ENCODE measurements at places on chromosomes 12 and 14. TPM values are rescaled to one million over a fixed set of nuclear protein-coding genes. Genes with fewer than 3 reads are reported as not detected.

Gene SSTR1
- not detected for total RNA-seq

- peak overlapping the region; percentile 49 for H3K27ac ChIP-seq
- peaks cover 18% of the 10 kb centered on the region for H3K4me1 ChIP-seq
- H3K36me3 ChIP-seq = peaks cover 13% of the 10 kb centered on the region
- H3K27me3 ChIP-seq = no peaks in the 10 kb centered on the region
- peak; percentile 41 for DNase-seq
- H3K4me3 ChIP-seq = no peak overlapping the region
Observed at GRCh38 chr14:67641902-67642749, 22.4 kb downstream of the ARG2 start.

GRCh38 chr12:68932961-68933893 is at the start of gene CPM:
Gene CPM (minus strand): TSS chr12:68933171. CDS start chr12:68932837, 334 bp downstream.
- H3K36me3 ChIP-seq = peaks cover 5% of the 10 kb centered on the region
- peak within 1 kb of the TSS; percentile 43 for H3K27ac ChIP-seq
- H3K27me3 ChIP-seq = peaks cover 17% of the 10 kb centered on the region
- DNase-seq = peak; percentile 81
- H3K4me1 ChIP-seq = peaks cover 17% of the 10 kb centered on the region

DNA sequence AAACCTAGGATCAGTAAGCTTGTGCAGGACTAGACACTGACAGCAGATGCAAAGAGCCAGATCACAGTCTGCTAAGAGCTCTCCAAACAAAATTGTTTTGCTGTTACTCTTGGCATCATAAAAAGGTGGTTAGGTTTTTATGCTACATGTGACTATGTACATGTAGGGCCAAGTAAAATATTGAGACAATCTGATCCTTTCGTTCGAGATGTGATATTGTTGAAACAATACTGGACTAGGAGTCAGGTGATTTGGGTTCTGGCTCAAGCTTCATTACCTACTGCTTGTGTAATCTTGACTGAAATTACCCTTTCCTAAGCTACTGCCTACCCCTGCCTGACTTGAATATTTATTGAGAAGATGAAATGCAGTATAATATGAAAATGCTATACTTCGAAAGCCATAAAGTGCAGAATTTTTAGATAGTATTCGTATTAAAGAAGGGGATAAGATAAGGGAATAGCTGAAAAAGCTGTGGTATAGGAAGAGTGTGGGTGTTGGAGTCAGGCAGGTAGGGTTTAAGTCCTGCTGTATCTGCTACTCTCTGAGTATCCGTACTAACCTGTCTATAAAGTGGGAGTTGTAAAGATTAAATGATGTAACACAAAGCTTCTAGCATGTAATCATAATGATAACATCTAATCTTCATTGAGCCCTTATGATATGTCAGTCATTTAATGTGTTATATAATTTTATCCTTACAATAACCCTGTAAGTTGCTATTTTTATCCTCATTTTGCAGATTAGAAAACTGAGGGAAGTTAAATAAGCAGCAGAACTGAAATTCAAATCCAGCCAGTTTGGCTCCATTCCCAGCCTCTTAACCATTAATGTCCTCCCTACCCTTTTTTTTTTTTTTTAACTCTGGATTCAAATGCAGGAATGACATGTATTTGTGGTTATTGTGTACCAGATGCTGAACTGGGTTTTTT is 38.6 kb upstream of the ATF1 start:
- no peaks in the 10 kb centered on the region for H3K27me3 ChIP-seq
- no peak for DNase-seq
- no peak overlapping the region for H3K27ac ChIP-seq
- H3K4me3 ChIP-seq = no peak overlapping the region

DNA sequence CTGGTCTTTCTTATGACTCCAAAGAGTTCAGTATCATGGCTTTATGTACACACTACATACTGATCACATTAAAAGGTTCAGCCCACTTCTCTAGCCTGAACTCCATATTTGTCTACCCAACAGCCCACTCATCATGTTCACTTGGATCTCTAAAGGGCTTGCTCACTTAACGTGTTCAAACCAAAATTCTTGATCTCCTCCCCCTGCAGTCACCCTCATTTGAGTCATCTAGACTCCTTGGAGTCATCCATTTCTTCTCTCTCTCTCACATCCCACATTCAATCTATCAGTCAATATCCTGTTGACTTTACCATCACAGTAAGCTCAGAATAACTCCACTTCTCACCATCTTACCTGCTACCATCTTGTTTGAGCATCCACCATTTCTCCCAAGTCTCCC is 148.4 kb upstream of the ARID2 start:
- H3K36me3 ChIP-seq = no peaks in the 10 kb centered on the region
- no peak overlapping the region for H3K4me3 ChIP-seq
- peaks cover 4% of the 10 kb centered on the region for H3K27me3 ChIP-seq
- no peaks in the 10 kb centered on the region for H3K4me1 ChIP-seq
- H3K27ac ChIP-seq = no peak overlapping the region
- no peak for DNase-seq

Gene CAND1
- total RNA-seq = 219 TPM

- no peak overlapping the region for H3K4me3 ChIP-seq
- H3K36me3 ChIP-seq = no peaks in the 10 kb centered on the region
- no peak for DNase-seq
- H3K27me3 ChIP-seq = peaks cover 8% of the 10 kb centered on the region
- no peak overlapping the region for H3K27ac ChIP-seq
Observed at GRCh38 chr14:37848985-37849621, 253.7 kb downstream of the TTC6 start.

GRCh38 chr12:9925705-9926393 is 6.3 kb downstream of the CLEC2A start:
- H3K27me3 ChIP-seq = peaks cover 3% of the 10 kb centered on the region
- H3K4me1 ChIP-seq = peaks cover 14% of the 10 kb centered on the region
- no peak overlapping the region for H3K27ac ChIP-seq
- no peak for DNase-seq

Gene KERA
- total RNA-seq = not detected

GRCh38 chr12:75528272-75528671 is 16.9 kb upstream of the KRR1 start:
- peaks cover 12% of the 10 kb centered on the region for H3K27me3 ChIP-seq
- H3K4me1 ChIP-seq = peaks cover 6% of the 10 kb centered on the region
- H3K4me3 ChIP-seq = no peak overlapping the region
- H3K36me3 ChIP-seq = no peaks in the 10 kb centered on the region
- no peak for DNase-seq

DNA sequence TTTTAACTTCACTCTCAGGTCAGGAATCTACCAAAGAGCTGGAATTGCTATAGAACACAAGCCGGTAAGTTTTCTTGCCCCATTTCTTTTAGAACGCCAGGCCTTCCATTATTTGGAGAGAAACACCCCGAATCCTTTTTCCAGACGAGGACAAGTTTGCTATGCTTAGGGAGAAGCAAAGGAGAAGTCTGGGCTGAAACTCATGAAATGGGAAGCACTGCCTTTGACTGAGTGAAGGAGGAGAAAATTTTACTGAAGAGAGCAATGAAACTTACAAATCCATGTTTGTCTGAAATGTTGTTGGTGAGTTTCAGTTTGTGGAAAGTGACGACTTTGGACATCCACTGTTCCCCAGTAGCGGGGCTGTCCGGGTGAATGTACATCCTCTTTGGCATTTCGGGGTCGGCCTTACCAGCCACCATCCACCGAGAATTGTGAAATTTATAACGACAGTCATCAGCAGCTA is 3.3 kb downstream of the TBX3 start:
- no peak overlapping the region for H3K4me3 ChIP-seq
- H3K27ac ChIP-seq = no peak overlapping the region
- no peak for DNase-seq
- H3K4me1 ChIP-seq = peaks cover 26% of the 10 kb centered on the region

GRCh38 chr14:73258845-73259611 is 21.7 kb downstream of the PAPLN start:
- H3K4me3 ChIP-seq = no peak overlapping the region
- H3K27me3 ChIP-seq = no peaks in the 10 kb centered on the region
- peaks cover 5% of the 10 kb centered on the region for H3K4me1 ChIP-seq
- DNase-seq = no peak
- H3K27ac ChIP-seq = no peak overlapping the region

DNA sequence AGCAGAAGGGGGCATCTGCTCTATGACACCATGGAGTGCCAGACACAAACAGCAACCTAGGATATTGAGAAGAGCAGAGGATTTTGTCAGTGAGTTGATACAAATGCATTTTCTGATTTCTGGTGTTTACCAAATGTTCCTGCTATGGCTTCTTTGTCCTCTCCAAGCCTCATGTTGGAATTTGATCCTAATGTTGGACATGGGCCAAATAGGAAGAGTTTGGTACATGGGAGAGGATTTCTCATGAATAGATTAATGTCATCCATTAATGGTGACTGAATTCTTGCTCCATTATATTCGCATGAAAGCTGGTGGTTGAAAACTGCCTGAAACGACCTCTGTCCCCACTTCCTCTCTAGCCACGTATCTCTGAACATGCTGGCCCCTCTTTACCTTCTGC is 1002.2 kb upstream of the FLRT2 start:
- H3K4me1 ChIP-seq = no peaks in the 10 kb centered on the region
- H3K27ac ChIP-seq = no peak overlapping the region
- no peaks in the 10 kb centered on the region for H3K27me3 ChIP-seq
- DNase-seq = no peak

Gene TMTC1
- 0.17 TPM for total RNA-seq

GRCh38 chr12:91577586-91578539 is 395.2 kb upstream of the DCN start:
- no peak overlapping the region for H3K27ac ChIP-seq
- H3K27me3 ChIP-seq = peaks cover 2% of the 10 kb centered on the region
- H3K4me3 ChIP-seq = peak overlapping the region; percentile 63
- DNase-seq = no peak
- peaks cover 4% of the 10 kb centered on the region for H3K4me1 ChIP-seq

DNA sequence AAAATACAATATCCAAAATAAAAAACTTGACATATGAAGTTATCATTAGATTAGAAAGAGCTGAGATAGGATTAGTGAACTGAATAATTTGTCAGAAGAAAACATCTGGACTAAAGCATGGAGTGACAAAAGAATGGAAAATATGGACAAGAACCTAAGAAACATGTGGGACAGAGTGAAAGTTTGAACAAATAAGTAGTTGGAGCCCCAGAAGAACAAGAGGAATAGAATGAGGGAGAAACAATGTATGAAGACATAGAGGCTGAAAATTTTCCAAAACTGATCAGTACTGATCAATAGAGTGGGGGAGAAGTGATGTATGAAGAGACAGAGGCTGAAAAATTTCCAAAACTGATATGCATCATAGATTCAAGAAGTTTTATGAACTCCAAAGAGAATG is 170.6 kb upstream of the CRY1 start:
- H3K4me1 ChIP-seq = no peaks in the 10 kb centered on the region
- no peak overlapping the region for H3K27ac ChIP-seq
- DNase-seq = no peak
- no peak overlapping the region for H3K4me3 ChIP-seq

DNA sequence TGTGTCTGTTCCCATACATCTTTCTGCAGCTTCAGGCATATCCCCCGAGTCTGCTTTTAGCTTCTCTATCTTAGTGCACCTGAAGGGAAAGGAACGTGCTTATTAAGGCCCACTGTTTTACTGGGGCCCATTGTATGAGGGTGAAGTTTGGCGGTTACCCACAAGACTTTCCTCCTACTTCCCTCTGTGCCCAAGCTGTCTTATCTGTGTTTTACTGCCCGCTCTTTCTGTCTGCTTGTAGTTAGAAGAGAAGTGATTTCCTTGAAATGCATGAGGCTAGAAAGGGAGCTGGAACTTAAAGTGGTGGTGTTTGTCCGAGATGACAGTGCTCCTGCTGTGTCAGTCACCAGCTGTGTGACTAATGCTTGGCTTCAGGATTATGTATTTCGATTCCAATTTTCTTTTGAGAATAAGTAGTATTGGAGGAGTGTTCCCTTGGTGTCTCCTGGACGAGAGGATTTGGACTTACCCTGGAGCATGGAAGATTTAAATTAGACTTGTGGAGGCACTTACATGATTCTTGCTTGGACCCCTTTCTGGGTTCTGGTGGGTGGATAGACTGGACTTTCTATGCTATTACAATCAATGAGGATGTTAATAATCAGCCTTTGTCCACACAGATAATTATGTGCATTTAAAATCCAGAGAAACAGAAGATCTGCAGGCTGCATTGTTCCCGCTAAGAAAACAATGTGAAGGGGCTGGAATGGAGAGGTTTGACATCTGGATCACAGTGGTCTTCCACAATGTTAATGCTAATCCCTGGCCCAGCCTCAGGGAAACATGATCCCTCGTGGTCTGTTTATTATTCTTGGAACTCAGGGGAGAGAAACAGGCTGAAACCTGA is 13.9 kb upstream of the KRT86 start:
- peaks cover 38% of the 10 kb centered on the region for H3K27me3 ChIP-seq
- DNase-seq = no peak
- no peak overlapping the region for H3K27ac ChIP-seq
- no peaks in the 10 kb centered on the region for H3K36me3 ChIP-seq

DNA sequence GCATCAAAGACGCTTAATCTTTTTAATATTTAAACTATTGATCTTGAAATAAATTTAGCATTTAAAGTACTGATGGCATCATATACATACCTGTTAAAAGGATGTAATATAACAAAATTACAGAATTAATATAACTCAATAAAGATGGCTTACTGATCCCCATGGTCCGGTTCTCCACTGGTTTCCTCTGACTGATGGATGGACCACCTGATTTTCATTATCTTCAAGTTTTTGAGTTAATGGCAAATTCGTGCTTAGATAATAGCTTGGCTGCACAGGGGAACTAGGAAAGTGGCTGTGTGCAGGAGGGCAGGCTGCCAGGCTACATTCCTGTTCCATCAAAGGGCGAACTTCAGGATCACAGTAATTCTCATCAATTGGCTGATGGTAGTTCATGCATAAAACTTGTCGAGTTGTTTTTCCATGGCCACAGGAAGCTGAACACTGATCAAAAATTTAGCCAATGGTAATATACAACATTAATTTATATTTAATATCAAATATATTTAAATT is 123.9 kb downstream of the ADAMTS20 start:
- no peaks in the 10 kb centered on the region for H3K36me3 ChIP-seq
- H3K27ac ChIP-seq = no peak overlapping the region
- no peak overlapping the region for H3K4me3 ChIP-seq
- no peak for DNase-seq

Gene PITPNM2
- 5.9 TPM for total RNA-seq

- H3K4me1 ChIP-seq = peaks cover 63% of the 10 kb centered on the region
- H3K27me3 ChIP-seq = no peaks in the 10 kb centered on the region
- DNase-seq = no peak
- no peak overlapping the region for H3K4me3 ChIP-seq
- peaks cover 57% of the 10 kb centered on the region for H3K36me3 ChIP-seq
- no peak overlapping the region for H3K27ac ChIP-seq
Observed at GRCh38 chr14:22573804-22574203, 15.2 kb downstream of the DAD1 start.

- H3K27ac ChIP-seq = no peak overlapping the region
- H3K4me3 ChIP-seq = no peak overlapping the region
- H3K36me3 ChIP-seq = no peaks in the 10 kb centered on the region
- H3K27me3 ChIP-seq = peaks cover 10% of the 10 kb centered on the region
- DNase-seq = no peak
Observed at GRCh38 chr14:51107801-51108200, 12.9 kb upstream of the TRIM9 start.

DNA sequence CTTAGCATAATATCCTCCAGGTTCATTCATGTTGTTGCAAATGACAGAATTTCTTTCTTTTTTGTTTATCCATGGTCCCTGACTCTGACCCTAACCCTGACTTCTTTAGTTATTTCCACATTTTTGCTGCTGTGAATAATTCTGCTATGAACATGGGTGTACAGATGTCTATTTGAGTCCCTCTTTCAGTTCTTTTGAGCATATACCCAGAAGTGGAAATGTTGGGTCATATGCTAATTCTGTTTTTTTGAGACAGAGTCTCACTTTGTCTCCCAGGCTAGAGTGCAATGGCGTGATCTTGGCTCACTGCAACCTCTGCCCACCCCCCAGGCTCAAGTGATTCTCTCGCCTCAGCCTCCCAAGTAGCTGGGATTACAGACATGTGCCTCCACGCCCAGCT is 33.1 kb downstream of the KNTC1 start:
- no peaks in the 10 kb centered on the region for H3K4me1 ChIP-seq
- no peaks in the 10 kb centered on the region for H3K27me3 ChIP-seq
- no peak for DNase-seq
